A673 (cell line): ENCODE measurements at places on chromosomes 3 and 15. TPM values are rescaled to one million over a fixed set of nuclear protein-coding genes. Genes with fewer than 3 reads are reported as not detected.

The NEK10 gene
- 0.34 and 0.79 TPM in 2 replicates for total RNA-seq

The THSD4 gene
- 2.4 and 3.5 TPM in 2 replicates for total RNA-seq

The GOLGA6D gene
- 0.13 TPM in 1 of 2 replicates, not detected in the other for total RNA-seq

DNA sequence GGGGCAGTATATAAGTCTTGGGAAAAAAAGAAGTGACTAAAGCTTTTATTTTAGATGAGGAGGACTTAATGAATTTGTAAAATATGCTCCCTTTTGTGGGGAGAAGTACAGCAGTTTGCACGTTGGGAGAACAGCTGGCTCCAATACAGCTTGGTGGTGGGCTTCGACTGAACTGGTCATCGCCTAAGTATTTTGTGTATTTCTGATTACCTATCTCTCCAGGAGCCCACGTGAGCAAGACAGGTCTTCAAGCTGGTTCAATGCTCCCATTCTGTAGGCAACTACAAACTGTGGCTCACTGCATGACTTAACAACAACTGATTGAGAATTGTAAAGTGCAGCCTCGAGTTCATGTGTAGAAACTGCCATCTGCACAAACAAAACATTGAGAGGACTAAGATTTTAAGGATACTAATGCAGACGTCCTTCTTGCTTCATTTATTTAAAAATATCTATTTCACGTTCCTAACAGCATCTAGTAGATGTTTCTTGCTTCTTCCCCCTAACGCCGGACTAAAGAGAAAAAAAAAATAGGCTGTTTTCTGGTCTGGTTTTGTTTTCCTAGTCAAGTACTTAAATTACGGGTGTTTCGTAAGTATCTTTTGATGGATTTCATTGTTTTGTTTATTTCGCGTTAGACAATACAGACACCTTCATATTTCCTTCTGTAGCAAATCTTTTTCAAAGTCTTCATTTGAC, 1.4 kb upstream of the GREM1 start:
- DNase-seq, result no peak
